Mesothelial cell of epicardium (in vitro differentiated cells): ENCODE measurements at places on chromosomes 2 and 18.

GRCh38 chr2:202624133-202624532 lies 10.6 kb upstream of the FAM117B start:
- DNase-seq: no peak

DNA sequence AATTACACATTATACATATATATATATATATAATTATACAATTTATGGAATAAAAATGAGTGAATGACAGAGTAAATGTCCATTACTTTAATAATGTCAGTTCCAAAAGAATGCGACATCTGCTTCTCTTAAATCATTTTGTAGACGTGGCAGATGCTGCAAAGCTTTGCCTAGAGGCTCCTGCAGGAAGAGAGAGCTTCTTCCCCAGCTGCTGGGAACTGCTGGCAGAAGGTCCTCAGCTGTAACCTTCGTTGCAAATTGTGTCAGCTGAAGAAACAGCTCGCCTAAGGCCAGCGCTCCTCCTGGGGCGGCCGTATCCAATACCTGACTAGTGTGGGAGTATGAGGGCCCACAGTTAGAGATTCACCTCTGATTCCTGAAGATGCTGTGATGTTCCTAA lies 9.6 kb upstream of the THNSL2 start:
- DNase-seq: no peak

- no peak for DNase-seq
These were observed 28.6 kb downstream of the PPP1R1C start for GRCh38 chr2:182014284-182014683.

DNA sequence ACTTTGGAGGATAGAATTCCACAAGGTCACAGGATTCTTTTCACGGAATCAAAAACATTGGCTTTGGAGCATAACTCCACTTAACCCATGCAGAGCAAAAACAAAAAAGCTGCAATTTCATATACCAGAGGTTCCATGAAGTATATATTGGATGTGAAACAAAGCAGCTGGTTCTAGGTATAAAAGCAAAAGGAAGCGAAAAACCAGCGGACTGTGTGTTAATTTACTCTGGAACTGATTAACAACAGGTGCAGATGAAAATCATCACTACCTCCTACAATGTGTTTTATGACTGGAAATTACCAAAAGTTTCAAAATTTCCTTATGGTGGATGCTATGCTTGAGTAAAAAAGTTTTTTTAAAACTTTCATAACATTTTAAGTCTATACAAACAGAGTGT lies 54.4 kb upstream of the LINC00305 start:
- DNase-seq: no peak

DNA sequence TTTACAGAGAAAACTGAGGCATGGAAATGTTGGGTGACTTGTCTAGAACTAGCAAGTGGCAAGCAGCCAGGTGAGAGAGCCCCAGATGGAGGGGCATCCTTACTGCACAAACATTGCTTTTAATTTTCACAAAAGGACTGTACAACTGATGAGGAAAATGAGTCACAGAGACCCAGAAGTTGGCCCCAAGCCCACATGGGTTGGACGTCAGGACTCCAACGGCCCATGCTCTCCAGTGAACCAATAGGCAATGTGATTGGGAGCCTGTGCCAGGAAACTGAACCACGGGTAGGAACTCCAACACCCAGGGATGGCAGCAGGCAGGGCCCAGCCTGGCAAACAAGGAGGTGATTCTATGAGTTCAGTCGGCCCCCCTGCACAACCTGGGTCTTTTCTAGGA lies 50.8 kb downstream of the PID1 start:
- DNase-seq: no peak

GRCh38 chr2:201223089-201224073 lies 37.0 kb upstream of the CASP8 start:
- no peak for DNase-seq

- DNase-seq: no peak
These were observed 202.2 kb downstream of the TRIB2 start for GRCh38 chr2:12918835-12919445.

DNA sequence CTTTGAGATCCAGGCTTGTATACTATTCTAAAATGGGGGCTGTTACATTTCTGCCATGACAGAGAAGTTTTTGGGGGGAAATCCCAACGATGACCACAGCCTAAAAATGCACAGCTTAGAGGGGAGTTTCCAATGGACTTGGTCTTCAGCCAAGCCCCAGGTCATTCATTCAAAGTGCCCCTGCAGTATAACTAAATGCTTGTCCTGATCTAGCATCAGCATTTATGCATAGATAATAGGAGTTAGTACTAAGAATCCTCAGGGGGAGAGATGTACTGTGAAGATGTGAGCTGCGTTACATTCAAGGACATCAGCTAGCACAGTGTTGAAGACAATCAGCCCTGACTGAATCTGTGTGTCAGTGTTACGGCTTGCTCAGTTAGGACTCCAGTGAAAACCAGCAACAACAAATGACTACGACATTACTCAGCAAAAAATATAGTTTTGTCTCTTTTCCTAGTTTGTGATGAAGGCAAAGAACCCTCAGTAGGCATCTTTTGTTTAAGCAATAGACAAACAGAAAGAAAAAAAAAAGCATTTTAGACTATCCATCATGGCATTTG lies 160.9 kb downstream of the ZEB2 start:
- DNase-seq: no peak

- DNase-seq: no peak
These were observed 31.2 kb downstream of the C1D start for GRCh38 chr2:68031542-68032160.

DNA sequence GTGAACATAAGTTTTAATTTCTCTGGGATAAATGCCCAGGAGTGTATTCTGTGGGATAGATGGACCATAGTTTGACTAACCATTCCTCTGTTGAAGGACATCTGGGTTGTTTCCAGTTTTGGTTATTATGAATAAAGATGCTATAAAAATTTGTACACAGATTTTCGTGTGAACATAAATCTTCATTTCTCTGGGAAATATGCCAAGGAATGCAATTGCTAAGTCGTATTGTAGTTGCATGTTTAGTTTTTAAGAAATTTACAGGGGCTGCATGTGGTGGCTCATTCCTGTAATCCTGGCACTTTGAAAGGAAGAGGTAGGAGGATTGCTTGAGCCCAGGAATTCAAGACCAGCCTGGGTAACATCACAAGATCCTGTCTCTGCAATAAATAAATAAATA lies 6.9 kb upstream of the SLC11A1 start:
- no peak for DNase-seq

DNA sequence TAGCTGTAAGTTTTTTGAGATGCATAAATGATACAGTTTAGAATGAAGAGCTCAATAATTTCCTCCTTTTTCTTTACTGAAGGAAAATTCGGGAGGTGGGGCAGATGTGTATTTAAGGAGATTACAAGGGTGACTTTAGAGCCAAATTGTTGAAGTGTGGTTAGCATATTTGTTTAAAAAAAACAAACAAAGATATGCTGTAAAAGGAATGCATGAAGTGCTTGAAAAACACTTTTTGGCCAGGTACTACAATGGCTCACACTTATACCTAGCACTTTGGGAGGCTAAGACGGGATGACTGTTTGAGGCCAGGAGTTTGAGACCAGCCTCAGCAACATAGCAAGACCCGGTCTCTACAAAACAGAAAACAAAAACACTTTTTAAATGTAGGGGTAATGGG lies 38.4 kb downstream of the CD302 start:
- DNase-seq: no peak

DNA sequence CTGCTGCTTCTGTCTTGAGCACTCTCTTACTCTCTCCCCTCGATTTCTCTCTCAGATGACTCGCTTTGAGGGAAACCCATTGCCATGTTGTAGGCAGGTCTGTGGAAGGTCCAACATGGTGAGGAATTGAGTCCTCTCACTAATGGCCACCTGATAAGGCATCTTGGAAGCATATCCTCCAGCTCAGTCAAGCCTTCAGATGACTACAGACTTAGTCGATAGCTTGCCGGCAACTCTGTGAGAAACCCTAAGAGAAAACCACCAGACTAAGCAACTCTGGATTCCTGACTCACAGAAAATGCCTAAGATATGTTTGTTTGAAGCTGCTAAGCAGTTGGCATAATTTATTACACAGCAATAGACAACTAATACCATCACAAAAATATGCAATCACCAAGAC lies 51.2 kb downstream of the WDR75 start:
- DNase-seq: no peak
